ENCODE measurements at places on chromosomes 1 and 21. TPM values are rescaled to one million over a fixed set of nuclear protein-coding genes. Genes with fewer than 3 reads are reported as not detected.
A peak's percentile ranks its signal among the peaks of the same experiment; 100 is the strongest.

DNA sequence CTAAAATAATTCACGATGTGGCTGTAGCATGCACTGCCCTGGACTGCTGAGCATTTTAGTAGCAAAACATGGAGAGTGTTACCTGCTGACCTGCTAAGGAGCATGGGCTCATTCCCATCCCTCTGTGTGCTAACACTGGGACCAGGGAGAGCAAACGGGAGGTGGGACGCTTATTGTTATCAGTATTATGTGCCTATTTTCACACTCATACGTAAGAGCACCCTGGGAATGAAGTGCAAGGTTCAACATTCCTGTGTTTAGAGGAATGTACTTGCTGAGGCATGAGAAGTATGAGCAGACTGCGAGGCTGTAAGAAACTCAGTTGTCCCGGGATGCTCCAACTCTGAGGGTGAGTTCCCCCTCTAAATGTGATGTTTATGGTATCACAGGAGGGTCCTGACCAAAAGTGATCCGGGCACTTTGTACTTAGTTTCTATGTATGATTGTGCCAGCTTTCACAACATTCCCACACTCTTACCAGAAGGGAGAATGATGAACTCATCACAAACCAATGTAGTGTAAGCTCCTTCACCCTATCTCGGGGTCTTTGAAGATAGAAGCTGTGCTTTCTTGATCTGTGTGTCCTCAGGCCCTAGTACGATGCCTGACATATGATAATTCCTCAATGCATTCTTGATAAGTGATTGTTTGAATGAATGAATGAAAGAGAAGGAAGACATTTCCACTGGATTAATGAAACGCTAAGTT is 164.8 kb downstream of the KCNJ6 start:
- H3K27me3 ChIP-seq = peaks cover 48% of the 10 kb centered on the region
- no peaks in the 10 kb centered on the region for H3K4me1 ChIP-seq
- no peak overlapping the region for H3K27ac ChIP-seq

GRCh38 chr1:113519556-113519955 is 129.2 kb downstream of the MAGI3 start:
- H3K4me3 ChIP-seq = no peak overlapping the region
- no peaks in the 10 kb centered on the region for H3K36me3 ChIP-seq
- DNase-seq = no peak
- H3K4me1 ChIP-seq = peaks cover 12% of the 10 kb centered on the region
- peak overlapping the region; percentile 3 for H3K27ac ChIP-seq

DNA sequence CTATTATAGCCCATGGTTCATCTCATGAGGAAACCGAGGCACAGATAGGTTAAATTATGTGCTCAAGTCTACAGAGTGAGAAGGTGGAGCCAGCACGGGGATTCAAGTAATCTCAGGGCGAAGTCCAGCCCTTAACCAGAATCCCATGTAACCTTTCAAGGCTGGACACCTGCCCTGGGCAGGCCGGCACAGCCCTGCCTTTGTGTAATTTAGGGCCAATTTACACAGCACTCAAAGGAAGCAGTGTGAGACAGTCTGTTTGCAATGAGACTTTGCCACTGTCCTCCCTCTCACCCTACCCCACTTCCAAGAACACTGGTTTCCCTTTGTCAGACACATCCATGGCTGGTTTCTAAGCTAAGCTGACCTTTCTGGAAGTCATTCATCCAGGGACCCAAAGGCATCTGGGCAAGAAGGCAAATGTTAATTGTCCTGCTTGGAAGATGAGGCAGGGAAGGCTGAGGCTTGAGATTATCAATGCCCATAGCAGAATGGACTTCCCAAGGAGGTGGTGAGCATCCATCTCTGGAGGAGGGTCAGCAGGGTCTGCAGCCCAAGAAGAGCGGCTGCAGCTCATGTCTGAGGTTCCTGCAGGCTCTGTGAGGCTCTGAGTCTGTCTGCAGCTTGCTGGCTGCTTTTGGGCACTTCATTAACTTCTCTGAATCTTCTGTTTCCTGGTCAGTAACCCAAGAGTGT is 159.2 kb downstream of the TRABD2B start:
- no peak overlapping the region for H3K4me3 ChIP-seq
- peak; percentile 27 for DNase-seq
- no peaks in the 10 kb centered on the region for H3K36me3 ChIP-seq

DNA sequence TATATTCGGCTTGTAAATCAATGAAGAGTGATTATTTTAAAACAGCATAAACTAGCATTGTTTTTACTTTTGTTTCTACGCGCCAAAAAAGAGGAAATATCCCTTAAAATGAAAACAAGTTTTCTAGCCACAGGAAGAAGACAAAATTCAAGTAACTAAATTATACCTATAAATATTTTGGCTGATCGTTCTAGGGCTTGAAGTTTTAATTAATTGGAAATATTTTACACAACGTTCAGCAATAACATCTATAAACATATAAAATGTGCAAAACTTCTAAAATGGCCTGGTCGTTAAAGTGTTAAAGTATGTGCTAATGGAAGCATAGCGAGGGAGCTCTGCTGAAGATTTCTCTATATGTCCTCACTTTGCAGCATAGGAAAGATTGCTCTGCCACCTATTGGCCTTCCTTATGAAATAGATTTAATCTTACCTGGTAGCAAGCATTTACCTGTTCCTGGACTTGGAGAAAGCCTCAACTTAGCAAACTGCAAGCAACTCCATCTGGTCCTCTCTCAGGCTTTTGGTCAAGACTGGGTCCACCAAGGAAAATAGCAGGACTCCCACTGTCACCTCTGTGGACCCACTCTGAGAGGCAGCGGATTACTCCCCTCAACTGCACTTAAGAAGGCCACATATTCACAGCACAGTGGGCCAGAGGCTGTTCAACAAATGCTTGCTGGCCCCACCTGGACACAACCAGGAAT is 351.3 kb upstream of the RUNX1 start:
- H3K27ac ChIP-seq = peak overlapping the region; percentile 51
- no peak overlapping the region for H3K4me3 ChIP-seq
- peak; percentile 37 for DNase-seq
- no peaks in the 10 kb centered on the region for H3K36me3 ChIP-seq
- H3K4me1 ChIP-seq = peaks cover 34% of the 10 kb centered on the region

GRCh38 chr1:6554907-6555778 is at the start of gene TAS1R1:
Gene TAS1R1, plus strand, starts transcription at chr1:6555307. Its CDS starts 67 bp downstream, at chr1:6555374.
- peak within 1 kb of the TSS; percentile 97 for H3K4me3 ChIP-seq
- peaks cover 15% of the 10 kb centered on the region for H3K4me1 ChIP-seq
- peaks cover 6% of the 10 kb centered on the region for H3K36me3 ChIP-seq
- H3K27ac ChIP-seq = peak within 1 kb of the TSS; percentile 70
- H3K27me3 ChIP-seq = no peaks in the 10 kb centered on the region
- peak; percentile 85 for DNase-seq

DNA sequence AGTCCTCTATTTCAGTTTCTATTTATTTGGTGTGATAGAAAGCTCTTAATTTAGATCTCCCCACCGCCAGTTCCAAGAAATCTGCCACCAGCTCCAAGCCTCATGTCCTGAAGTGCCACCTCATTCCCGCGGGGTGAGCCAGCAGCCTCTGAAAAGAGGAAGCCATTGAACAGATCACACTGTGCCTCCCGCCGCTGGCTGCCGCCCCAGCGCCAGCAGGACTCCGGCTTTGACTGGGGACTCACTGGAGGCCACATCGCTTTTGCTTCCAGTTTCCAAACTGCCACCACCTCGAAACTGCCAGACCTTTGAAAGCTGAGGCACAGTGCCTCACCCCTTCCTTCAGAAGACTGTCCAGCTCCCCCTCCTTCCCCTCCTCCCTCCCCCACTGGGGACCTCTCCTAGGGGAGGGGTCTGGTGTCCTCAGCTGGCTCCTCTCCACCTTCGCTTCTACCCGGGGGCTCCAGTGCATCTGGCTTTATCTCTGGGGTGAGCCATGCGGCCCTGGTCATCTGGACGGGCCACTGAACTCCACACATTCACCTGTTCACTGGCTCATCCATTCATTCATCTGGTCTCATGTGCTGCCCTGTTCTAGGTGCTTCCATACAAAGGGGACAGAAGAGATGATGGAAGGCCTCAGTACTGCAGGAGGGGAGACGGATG is 58.9 kb downstream of the VPS26C start:
- peak overlapping the region; percentile 52 for H3K4me3 ChIP-seq
- H3K27ac ChIP-seq = no peak overlapping the region
- H3K27me3 ChIP-seq = no peaks in the 10 kb centered on the region
- peaks cover 13% of the 10 kb centered on the region for H3K4me1 ChIP-seq

DNA sequence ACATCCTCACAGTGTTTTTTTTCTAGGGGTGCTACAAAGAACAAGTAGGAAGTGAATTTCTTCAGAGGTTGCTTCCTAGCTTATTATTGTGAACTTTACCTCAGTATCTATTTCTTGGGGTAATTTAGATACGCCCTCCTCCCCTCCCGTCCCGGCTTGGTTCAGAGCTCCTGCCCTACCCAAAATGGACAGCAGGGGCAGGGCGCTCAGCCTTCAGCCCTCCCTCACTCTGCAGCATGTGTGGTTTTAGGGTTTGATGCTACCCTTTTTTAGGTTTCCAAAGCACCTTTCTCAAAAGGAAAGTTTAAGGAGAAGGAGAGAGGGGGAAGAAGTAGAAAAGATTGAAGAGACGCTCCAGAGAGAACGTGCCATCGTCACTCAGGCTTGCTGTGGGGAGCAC is 16.9 kb upstream of the POGK start:
- no peaks in the 10 kb centered on the region for H3K36me3 ChIP-seq
- H3K4me1 ChIP-seq = no peaks in the 10 kb centered on the region
- H3K4me3 ChIP-seq = no peak overlapping the region
- DNase-seq = no peak
- no peak overlapping the region for H3K27ac ChIP-seq

- no peak for DNase-seq
- H3K4me3 ChIP-seq = no peak overlapping the region
- no peaks in the 10 kb centered on the region for H3K36me3 ChIP-seq
- H3K4me1 ChIP-seq = peaks cover 2% of the 10 kb centered on the region
- no peak overlapping the region for H3K27ac ChIP-seq
Observed at GRCh38 chr21:34597406-34597805, 17.5 kb downstream of the RCAN1 start.

GRCh38 chr1:56468518-56468917 is 110.8 kb downstream of the PLPP3 start:
- H3K4me1 ChIP-seq = peaks cover 5% of the 10 kb centered on the region
- no peak overlapping the region for H3K4me3 ChIP-seq
- no peaks in the 10 kb centered on the region for H3K36me3 ChIP-seq
- no peak for DNase-seq
- H3K27ac ChIP-seq = no peak overlapping the region

DNA sequence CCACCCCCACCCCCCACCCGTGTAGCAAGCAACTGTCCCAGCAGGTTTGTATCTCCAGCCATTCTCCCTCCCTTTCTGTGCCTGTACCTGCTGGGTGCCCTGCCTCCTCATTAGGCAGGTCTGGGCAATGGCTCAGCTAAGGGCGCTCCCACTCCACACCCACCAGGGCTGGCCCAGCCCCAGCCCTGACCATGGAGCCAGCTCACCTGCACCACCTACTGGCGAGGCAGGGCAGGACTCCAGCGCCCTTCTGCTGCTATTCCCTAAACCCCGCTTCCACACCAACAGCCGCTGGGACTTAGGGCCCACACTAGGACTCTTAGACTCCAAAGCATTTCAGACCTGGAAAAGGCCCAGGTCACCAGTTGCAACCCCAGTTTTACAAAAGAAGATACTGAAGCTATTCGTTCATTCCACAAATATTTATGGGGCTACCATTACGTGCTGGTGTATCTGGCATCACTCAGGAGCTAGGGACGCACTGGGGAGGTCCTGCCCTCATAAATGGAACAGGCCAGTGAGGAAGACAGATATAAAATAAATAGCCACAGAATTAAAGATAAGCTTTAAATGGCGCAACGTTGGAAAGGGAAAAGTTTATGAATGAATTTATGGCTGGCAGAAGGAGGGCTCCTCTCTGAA is 24.0 kb downstream of the PGLYRP3 start:
- H3K27ac ChIP-seq = no peak overlapping the region
- H3K4me1 ChIP-seq = no peaks in the 10 kb centered on the region
- H3K36me3 ChIP-seq = no peaks in the 10 kb centered on the region
- H3K4me3 ChIP-seq = no peak overlapping the region

DNA sequence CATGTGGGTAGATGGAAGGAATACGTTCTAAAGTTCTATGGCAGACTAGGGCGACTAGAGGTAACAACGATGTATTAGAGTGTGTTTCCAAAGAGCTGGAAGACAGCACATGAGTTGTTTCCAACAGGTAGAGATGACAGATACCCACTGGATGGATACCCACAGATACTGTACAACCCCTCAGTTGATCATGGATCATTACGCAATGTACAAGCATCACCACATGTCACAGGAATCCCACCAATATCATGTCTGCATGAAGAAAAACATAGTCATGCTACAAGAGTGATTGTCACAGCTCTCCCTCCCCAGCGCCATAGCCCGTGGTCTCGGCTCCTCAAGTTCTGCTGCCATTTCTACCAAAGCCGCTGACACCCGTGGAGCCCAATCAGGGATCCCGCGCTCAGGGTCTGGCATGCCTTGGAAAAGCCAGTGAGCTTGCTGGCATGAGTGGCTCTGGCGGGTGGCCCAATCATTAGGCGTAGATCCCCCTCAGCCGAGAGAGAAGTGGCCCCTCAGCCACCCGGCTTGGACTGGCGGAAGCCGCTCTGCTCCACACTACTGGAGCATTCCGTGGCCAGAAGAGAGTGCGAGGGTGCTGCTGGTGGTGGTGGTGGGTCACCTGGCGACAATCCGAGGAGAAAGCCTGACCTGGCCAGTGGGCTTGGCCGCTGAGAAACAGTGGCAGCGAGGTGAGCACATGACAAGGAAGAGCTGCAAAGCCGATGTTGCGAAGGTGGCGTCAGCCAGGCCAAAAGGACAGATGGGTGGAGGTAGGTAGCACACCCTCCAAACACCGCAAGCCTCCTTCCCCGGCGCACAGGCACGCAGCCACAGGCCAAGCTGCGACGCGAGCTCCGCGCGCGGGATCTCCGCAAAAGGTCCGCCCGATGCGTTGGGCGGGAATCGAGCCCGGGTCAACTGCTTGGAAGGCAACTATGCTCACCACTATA is 65.7 kb upstream of the FCGR2A start:
- no peaks in the 10 kb centered on the region for H3K4me1 ChIP-seq
- H3K4me3 ChIP-seq = peak overlapping the region; percentile 72
- peak; percentile 90 for DNase-seq
- no peaks in the 10 kb centered on the region for H3K36me3 ChIP-seq

GRCh38 chr1:93607814-93608186 is 73.8 kb downstream of the BCAR3 start:
- H3K27ac ChIP-seq = peak overlapping the region; percentile 85
- no peak overlapping the region for H3K4me3 ChIP-seq
- DNase-seq = peak; percentile 87
- H3K36me3 ChIP-seq = no peaks in the 10 kb centered on the region
- no peaks in the 10 kb centered on the region for H3K27me3 ChIP-seq

Gene RWDD3
- 12.7 TPM for total RNA-seq

Gene AHCYL1
- 56.8 TPM for total RNA-seq

Gene ELAPOR1
- 0.36 TPM for total RNA-seq

Gene RPTN
- total RNA-seq = 0.36 TPM

Gene LGR6
- not detected for total RNA-seq

Gene HHAT
- 5.1 TPM for total RNA-seq

Gene GUK1
- total RNA-seq = 278 TPM

Gene NCSTN
- 165 TPM for total RNA-seq

Gene ZNF648
- total RNA-seq = not detected
